Activated CD4-positive, alpha-beta T cell treated with anti-CD3 and anti-CD28 coated beads, Interleukin-2, amount 10 ng/mL, durations not matched to agents 24 days and 14 days (primary cell): ENCODE measurements at places on chromosomes 12 and 14. TPM values are rescaled to one million over a fixed set of nuclear protein-coding genes. Genes with fewer than 3 reads are reported as not detected.
A peak's percentile ranks its signal among the peaks of the same experiment; 100 is the strongest.

DNA sequence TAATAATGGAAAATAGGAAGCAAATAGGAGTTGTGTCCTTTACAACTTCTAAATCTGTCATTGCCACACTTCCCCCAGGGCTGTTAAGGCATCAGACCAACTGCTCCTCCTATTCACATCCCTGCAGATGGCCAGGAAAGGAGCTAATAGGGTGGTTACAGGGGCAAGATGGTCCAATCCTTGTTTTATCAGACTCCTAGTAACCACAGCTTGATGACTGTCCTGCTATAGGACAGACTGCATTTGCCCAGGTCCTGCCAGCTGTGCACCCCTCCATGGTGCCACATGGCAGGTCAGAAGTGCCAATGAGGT, 10.9 kb upstream of the KRT2 start:
- DNase-seq: no peak

The OR4M1 gene
- not detected in 2 replicates for total RNA-seq

DNA sequence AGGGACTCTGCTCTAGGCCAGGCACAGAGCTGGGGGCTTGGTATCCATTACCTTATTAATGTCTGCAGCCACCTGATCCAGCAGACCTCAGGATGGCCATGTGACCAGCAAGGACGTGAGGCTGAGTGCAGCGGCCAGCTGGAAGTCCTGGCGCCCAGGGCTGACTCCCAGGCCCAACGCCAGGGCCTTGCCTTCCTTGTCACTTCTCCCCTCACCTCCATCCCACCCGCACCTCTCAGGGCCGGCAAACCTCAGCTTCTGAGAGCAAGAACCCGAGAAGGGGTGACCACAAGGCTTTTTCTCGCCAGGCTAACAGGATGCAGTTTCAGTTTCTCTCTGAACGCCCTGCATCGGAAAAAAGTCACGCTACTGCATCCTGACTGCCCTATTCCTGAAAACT, 15.4 kb downstream of the RAB35 start:
- DNase-seq: no peak

GRCh38 chr14:96797582-96798349, 584 bp downstream of the VRK1 start:
- peak; percentile 87 for DNase-seq

The GUCY2C gene
- total RNA-seq: not detected in 2 replicates

DNA sequence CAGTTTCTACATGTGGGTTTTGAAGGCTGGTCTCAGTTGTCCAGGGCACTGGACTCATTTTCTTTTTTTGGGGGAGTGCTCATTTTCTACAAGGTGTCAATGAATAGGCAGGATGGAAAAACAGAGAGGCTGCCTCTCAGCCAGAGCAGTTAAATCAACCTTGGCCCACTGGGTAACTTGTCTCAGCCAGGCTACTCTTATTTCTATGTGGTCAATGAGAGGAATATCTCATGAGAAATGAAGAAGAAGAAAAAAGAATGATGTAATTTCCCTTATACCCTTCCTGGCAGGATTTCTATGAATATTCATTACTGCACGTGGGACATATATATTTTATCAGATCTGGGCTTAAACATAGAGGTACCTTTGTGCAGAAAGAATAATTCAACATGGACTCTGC, 155.2 kb upstream of the E2F7 start:
- no peak for DNase-seq

GRCh38 chr12:104632724-104633201, 176.0 kb downstream of the CHST11 start:
- DNase-seq: no peak

- DNase-seq: peak; percentile 57
These were observed 321.4 kb upstream of the LRFN5 start for GRCh38 chr14:41285186-41285748.

- DNase-seq: peak; percentile 72
These were observed 12.5 kb upstream of the AJUBA start for GRCh38 chr14:22994762-22995275.

The MANSC1 gene
- total RNA-seq: 0.88 and 1.1 TPM in 2 replicates

DNA sequence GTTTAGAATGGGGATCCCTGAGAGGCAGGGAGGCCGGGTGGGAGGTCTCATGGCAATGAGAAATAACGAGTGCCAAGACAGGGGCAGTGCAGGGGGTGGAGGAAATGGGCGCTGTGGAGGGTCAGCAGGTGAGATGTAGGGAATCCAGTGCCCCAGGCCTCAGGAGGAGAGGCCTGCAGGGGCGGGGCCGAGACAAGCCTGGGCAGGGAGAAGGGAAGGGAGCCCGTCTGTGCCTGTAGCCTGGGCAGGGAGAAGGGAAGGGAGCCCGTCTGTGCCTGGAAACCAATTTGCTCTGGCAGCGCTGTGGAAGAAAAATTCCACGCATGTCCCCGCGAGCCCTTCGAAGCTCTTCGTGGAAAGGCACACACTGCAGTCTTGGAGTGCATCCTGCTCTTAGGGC, 10.6 kb upstream of the NCOR2 start:
- no peak for DNase-seq

DNA sequence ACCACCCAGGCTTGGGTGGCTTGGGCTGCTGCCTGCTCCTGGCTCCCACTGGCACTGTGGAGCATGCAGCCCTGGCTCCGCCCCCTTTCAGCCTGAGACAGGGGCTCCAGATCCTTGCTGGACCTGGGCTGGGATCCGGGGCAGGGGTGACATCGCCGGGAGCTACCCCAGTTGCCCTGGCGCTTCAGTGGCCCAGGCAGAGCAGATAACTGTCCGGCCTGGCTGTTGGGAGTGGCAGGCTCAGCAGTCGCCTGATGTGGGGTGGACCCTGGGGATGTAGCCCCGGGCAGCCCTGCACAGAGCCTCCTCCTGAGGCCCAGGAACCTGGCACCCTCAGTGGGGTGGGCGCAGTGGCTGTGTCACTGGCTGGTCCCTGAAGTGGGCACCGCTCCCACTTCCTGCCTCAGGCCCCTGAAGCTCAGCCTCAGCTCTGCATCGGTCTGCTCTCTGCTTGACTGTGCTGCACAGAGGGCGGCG, 57.9 kb downstream of the FUT8 start:
- no peak for DNase-seq

DNA sequence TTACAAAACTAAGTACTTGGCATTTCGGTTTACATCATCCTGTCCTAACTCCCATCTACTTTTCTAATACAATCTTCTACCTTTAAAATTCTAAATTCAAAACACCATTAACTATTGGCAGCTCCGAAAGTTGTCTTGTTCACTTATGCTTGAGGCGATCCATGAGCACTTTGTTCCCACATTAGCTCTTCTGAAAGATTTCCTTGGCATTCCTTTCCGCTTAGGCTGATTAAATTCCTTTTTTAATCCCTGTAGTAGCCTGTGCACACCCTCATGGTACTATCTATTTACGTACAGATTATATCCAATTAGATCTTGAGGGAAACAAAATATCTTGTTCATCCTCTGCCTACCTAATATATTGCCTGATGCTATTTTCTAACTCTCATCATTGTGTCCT, 480.7 kb downstream of the PRKD1 start:
- no peak for DNase-seq

The SLC7A7 gene
- total RNA-seq: 0.40 TPM in 1 of 2 replicates, not detected in the other

DNA sequence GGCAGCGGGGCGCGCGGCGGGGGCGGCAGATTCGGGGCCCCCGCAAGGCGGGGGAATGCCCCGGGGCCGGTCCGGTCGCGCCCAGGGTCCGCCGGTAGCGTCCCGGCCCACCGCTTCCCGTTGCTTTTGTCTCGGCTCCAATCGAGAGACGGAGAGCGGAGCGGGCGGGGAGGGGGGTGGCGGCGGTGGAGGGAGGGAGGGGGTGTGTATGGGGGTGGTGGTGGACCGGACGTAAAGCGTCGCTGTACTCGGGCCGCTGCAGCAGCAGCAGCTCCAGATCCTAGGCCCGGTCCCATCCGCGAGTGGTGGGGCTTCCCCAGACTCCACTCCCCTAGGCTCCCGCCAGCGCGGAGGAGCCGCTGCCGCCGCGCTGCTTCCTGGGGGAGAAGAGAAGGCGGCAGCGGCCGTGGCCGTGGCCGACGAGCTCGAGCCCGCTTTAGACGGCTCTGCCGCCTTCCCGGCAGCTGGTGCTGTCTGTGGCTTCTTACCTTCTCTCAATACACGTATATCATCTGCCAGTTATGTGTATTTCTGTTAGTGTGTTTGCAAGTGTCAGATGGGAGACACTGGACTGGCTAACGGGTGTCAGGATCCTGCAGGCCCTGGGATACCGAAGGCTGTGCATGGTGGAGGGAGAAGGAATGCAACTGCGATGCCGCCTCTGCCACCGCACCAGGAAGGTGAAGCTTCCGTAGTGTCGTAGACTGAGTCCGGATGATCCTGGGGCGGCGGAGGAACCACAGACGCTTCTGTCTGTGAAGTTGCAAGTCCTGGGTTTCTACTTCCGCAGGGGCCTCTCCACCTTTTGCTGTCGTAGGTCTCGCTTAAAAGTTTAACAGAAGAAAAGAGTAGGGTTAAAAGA, 508 bp downstream of the CNOT2 start:
- DNase-seq: peak; percentile 89

DNA sequence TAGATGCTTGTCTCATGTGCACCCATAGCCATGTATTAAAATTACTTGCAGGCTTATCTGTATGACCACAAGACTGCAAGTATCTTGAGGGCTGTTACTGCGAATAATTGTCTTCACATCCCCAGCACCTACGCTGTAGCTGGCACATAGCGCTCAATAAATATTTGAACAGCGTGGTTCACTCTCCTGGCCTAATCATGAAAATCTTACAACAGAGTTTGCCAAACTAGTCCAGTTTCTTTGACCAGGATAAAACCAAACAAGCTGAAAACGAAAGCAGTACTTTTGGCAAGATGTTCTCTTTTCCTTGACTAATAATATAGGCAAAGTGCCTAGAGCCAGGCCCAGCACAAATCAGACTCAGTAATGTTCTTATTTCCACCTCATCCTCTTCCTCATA, 106.7 kb downstream of the RPS29 start:
- DNase-seq: no peak

The ACTN1 gene
- 44.9 and 52.6 TPM in 2 replicates for total RNA-seq
